ENCODE measurements at places on chromosomes 5 and 9.
A peak's percentile ranks its signal among the peaks of the same experiment; 100 is the strongest.

DNA sequence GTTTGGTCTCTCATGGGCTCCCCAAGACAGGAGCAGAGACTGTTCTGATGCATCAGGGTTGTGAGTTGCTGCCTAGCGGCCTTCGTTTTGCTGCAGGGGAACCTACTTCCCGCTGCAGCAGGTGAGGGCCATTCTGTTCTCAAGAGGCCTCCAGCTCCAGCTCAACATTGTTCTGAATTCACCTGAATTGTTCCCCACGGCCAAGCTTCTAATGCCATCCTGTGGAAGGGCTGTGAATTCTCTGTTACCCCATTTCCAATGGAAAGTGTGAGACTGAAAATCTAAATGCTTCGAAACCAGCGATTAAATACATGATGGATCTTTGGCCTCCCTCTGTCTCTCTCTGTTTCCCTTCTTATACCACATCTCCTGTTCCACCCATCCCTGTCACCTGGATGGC, 349.1 kb upstream of the DAP start:
- no peak for DNase-seq

- DNase-seq, result no peak
Measured at GRCh38 chr9:129007035-129007765, 20.9 kb downstream of the SH3GLB2 start.

DNA sequence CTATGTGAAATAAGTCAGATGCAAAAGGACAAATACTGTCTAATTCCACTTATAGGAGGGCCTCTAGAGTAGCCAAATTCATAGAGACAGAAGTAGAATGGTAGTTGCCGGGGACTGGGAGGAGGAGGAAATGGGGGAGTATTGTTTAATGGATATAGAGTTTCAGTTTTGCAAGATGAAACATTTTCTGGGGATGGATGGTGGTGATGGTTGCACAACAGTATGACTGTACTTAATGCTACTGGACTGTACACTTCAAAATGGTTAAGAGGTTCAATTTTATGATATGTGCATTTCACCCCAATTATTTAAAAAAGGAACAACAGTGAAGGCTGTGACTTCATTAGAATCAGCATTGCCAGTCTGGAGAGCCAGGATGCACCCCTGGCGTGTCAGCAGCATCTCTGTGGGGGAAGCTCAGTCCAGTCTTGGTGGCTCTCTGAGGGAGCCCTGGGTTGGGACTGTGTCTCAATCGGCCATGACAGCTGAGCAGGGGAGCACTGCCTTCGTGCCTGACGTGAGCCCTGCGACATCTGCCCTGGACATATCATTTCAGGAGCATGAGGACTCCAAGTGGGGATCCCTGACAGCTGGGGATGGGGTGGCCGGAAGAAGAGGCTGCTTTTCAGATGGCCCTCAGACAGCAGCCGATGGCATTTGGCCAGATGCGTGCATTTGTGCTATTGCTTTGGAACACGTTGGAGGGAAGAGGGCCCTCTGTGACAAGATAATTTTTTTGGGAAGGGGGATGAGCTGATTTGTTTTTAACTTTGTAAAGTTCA, 130.8 kb upstream of the STC2 start:
- no peak for DNase-seq

GRCh38 chr9:123659358-123659757, 270.6 kb downstream of the DENND1A start:
- DNase-seq, result no peak

- DNase-seq, result peak; percentile 61
Measured at GRCh38 chr5:173925449-173926071, 37.4 kb downstream of the CPEB4 start.

- DNase-seq, result no peak
Measured at GRCh38 chr5:107203243-107203642, 467.5 kb downstream of the EFNA5 start.

DNA sequence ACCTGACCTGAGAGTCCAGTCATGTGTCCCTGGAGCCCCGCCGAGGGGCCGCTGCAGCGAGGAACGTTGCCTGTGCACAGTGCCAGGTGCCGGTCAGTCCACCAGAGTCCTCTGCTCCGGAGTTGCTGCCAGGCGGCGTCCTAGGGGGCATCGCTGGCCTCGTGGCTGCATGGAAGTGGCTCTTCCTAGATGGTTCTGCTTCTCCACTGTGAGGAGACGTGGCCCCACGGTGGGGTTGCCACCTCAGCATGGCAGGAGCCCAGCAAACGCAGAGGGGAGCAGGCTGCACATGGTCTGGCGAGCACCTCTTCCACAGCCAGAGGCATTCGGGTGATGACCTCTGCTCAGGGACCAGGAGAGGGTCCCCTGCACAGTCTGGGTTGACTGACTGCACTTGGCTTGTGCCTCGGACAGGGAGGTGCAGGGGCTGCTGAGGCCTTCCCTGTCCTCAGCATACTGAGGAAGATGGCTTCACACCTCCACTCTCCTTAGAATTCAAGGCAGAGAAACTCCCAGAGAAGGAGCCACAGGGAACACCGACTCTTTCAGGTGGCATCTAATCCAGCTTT, 25.9 kb upstream of the POMT1 start:
- DNase-seq, result no peak

- DNase-seq, result no peak
Measured at GRCh38 chr5:174071484-174071883, 26.0 kb downstream of the NSG2 start.

GRCh38 chr5:7781899-7782298, 69.0 kb downstream of the CFAP90 start:
- no peak for DNase-seq

GRCh38 chr5:60256546-60256945, 363.0 kb upstream of the PDE4D start:
- no peak for DNase-seq

GRCh38 chr5:67451640-67452279, 255.2 kb upstream of the CD180 start:
- no peak for DNase-seq

DNA sequence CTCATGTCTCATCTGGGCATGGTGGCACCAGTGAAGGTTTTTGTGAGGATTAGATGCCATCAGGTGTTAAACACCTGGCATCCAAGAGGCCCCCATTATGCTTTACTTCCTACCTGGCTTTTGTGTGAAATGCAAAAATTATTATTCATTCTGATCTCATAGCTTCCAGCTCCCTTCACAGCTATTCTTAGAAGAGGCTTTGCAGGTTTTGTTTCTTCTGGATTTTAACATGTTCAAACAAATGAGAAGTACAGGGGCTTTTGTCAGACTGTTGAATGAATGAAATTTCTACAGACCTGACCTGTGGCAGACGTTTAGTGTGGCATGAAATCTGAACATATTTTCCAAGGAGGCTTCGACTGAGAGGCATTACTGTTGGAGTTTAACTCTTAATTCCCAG, 14.3 kb upstream of the CORO2A start:
- no peak for DNase-seq

DNA sequence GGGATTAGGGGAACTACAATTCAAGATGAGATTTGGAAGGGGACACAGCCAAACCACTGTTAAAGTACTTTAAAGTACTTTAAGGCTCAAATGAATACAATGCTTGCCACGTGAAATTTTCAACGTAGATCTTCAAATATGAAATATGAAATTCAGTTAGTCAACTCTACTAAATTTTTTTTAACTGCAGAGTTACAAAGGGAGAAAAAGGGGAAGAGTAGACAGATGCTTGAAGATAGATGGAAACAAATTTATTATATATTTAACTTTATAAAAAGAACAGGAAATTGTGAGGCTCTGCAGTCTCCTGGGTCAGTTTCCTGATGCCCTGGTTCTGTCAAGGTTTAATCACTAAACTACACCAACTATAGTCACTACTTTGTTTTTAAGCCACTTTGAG, 785.5 kb upstream of the DMAC1 start:
- DNase-seq, result no peak

- no peak for DNase-seq
Measured at GRCh38 chr9:133999851-134000265, 7.7 kb upstream of the VAV2 start.

DNA sequence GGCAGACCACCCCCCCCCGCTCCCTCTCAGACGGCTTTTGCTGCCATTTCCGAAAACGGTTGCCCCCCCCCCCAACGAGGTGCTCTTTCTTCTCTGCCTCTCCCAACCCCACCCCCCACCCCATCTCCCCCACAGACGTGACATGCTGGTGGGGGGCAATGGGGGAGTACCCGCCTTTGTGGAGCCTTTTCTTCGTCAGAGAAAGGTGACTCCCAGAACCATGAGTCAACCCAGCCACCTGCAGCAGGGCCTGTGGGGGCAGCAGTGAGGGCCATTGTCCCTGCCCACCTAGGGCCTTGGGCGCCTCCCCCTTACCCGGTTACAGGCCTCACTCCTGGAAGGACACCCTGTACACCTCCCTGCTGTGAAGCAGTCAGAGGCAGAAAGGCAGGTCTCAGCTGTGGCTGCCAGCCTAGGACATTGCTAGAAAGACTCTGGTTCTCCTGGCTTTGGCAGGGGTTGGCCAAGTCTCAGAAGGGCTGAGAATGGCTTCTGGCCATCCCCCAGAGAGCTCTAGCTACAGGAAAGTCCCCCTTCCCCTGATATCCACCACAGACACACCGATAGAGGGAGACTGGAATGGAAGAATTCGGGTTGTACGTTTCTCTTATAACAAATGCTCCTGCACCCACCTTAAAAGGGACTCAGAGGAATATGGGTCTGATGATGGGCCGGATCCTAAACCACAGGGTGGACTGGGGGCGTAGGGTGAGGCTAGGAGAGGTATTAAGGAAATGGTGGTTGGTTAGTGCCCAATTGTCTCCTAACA, 2.2 kb downstream of the DNAJB5 start:
- no peak for DNase-seq

DNA sequence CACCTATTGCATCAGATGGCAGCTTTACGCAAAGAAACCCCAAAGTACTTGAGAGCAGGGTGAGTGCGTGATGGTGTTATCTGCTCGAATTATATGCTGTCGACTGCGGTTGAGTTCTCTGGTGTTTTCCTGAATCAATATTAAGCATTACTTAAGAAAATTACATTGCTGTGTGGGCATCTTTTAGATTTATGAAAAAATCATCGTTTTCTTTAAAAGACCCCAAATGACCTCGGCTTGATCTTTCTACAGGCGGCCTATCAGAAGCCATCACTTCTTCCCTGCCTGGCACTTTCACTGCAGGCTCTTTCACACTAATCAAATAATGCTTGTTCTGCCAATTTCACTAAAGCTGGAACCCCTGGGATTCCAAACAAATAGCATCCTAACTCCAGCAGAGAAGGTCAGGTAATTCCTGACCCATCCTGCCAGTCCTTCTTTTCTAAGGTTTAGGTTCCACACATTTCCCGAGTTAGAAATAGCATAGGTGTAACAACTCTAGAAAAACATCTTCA, 1.7 kb downstream of the UBE2QL1 start:
- no peak for DNase-seq

GRCh38 chr9:116320290-116320689, 166.7 kb downstream of the PAPPA start:
- DNase-seq, result no peak

GRCh38 chr5:16304846-16305245, 125.3 kb upstream of the MARCHF11 start:
- DNase-seq, result no peak

- no peak for DNase-seq
Measured at GRCh38 chr5:55900068-55900467, 48.9 kb downstream of the IL31RA start.

DNA sequence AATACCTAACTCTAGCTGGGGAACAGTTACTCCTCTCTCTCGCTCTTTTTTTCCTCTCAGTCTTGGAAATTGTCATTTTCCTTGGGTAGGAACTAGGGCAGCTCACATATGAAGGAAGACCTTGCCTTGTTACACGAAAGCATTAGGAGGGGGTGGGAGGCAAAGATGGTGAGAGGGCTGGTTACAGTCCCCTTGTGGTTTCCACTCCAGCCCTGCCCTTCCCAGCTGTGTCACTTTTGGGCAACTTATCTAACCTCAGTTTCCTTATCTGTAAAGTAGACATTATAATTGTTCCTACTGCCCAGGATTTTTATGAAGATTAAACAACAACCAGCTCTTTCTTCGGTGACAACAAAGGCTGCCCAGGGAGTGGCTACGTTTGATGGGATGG, 196.2 kb upstream of the CLINT1 start:
- DNase-seq, result no peak

DNA sequence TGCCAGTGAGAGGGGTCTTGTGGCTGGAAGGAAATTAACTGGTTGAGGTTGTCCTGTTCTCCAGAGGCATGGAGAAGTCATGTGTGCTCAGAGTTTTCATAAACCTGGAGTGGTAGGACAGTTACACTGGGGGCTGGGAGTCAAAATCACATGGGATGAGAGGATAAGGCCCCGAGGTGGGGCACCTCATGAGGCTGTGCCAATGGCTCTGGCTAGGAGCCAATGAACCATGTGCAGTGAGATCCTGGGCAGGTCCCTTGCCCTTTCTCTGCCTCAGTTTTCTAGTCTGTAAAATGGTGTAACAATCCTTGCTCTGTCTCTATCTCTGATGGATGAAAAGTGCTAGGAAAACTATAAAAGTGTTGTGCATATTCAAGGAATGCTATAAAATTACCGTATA, 7.0 kb upstream of the SYNPO start:
- no peak for DNase-seq

- DNase-seq, result no peak
Measured at GRCh38 chr5:683551-684481, 9.3 kb downstream of the TPPP start.

- DNase-seq, result no peak
Measured at GRCh38 chr5:145703856-145704255, 131.3 kb downstream of the PRELID2 start.

GRCh38 chr5:43631182-43631910, 28.4 kb downstream of the NNT start:
- peak; percentile 95 for DNase-seq

DNA sequence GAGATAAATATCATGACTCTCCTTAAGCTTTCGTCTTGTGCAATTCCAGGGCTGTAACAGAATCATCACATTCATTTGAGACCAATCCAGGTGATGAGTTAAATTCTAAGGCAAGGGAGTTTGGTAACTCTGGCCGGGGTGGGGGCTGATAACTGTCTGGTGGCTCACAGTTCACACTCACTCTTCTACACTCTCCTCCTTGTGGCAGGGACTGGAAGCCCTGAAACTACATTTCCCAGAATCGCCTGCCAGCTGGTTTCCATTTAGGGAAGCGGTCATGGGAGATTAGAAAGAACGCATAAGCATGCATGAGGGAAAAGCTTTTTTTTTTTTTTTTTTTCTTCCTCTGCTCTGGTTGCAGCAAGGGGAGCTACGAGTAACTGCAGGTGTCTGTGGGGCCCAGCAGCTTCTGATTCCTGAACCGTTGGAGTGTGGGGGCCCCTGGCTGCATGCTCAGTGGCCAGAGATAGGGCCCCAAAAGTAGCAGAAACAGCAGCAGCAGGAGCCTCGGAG, 154.8 kb upstream of the TBC1D2 start:
- peak; percentile 66 for DNase-seq

- no peak for DNase-seq
Measured at GRCh38 chr9:5440426-5440825, 2.7 kb upstream of the PLGRKT start.

- no peak for DNase-seq
Measured at GRCh38 chr5:146203872-146204192, 427 bp downstream of the RBM27 start.
